Stimulated activated CD4-positive, alpha-beta T cell treated with anti-CD3 and anti-CD28 coated beads, Interleukin-2, amount 100 ng/mL, for 48 hours (primary cell): ENCODE measurements at places on chromosomes 3 and 15.

- no peak for DNase-seq
These were observed 263.1 kb downstream of the CGGBP1 start for GRCh38 chr3:87795701-87796100.

DNA sequence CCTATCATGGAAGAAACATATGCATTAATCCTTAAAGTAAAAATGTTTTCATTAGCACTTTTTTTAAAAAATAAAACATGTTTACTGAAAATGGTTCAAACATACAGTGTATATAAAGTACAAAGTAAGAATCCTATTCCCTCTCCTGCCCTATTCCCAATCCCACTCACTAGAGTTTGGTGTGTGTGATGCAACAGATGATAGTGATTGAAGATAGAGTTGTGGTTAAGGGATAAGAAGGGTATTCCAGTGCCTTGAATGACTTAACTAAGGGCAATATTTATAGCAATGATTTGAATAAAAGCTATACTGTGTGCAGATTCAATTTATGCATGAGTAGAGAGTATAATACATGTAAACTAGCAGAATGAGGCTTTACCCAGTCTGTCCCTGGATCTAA lies 18.1 kb downstream of the ZNF280D start:
- no peak for DNase-seq

DNA sequence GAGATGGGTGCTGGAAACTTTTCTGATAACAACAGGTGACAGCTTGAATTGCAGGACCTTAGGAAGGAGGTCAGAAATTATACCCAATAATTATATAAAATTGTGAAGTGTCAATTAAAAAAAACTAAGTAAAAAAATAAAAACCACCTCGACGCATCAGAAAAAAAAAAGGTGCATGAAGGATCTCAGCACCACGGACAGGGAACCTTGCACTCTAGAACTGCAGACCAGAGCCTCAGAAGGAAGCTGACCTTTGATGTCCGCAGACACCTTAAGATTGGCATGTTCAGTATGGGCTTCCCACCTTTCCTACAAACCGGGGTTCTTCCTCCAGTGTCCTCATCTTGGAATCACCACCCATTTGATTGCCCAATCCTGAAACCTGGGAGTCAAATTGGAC lies 60.9 kb downstream of the SCN10A start:
- no peak for DNase-seq

- DNase-seq, result no peak
These were observed 1.0 kb downstream of the SPTBN5 start for GRCh38 chr15:41892621-41893421.

- no peak for DNase-seq
These were observed 286.5 kb downstream of the LPP start for GRCh38 chr3:188440340-188440972.

DNA sequence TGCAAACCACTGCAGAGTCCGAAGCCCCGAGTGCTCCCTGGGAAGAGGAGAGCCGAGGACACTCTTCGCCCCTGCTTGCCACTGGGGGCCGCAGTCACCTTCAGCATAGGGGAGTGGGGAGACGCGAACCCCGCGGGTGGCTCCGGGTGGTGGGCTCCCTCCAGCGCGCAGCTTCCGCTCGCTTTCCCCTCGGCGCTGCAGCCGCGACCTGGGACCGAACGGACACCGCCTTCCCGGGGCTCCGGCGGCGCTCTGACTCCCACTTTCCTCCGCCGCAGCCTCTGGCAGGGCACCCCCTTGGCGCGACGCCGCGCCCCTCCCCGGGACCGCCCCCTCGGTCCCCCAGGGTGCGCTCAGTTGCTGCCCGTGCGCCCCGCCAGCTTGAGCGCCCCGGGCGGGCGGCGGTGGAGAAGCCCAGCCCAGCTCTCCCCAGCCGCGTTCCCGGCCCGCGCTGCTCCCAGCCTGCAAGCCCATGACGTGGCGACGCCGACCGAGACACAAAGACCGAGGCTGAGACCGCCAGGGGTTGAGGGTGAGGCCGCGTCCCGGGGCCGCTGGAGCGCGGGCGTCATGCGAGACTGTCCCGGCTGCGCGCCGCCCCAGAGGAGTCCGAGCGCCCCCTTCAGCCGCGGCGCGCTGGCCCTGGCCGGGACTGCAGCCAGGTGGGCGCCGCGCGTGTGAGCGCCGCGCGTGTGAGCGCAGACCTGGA lies at the start of gene MINAR1:
Gene MINAR1 (plus strand): TSS at position 701 of the 709 bp plus-strand sequence. CDS start 23,812 bp downstream, outside the sequence.
- no peak for DNase-seq

- DNase-seq, result no peak
These were observed 790 bp downstream of the LAMP3 start for GRCh38 chr3:183161552-183162336.
